Left renal cortex interstitium (tissue), 4 donors: ENCODE measurements at places on chromosomes 13 and 19. TPM values are rescaled to one million over a fixed set of nuclear protein-coding genes. Genes with fewer than 3 reads are reported as not detected.

FAAP24 gene
- polyA plus RNA-seq, result 3.2 TPM

TMEM38A gene
- polyA plus RNA-seq, result 6.0 TPM

DNA sequence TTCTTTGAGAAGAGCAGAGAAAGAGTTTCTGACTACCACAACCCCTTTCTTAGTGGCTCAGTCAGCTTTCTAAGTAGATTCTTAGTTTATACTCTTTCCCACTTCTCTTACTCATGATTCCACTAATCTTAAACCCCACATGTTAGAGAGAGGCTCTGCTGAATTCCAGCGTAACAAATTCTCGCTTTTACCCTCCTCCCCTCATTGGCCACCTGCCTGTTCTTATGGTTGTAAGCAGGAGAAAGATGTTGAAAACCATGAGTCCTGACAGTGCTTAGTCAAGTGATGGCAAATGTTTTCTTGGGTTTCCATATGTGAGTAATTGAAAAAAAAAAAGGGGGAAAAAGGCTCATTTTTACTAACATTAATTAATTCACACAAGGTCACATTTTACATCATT lies 125.9 kb downstream of the ZDHHC20 start:
- no peak for DNase-seq

GRCh38 chr13:25406377-25406776 lies 34.6 kb downstream of the ATP8A2 start:
- no peak for DNase-seq

ADGRE3 gene
- not detected for polyA plus RNA-seq
